ENCODE measurements at places on chromosomes 1 and 21. TPM values are rescaled to one million over a fixed set of nuclear protein-coding genes. Genes with fewer than 3 reads are reported as not detected.
A peak's percentile ranks its signal among the peaks of the same experiment; 100 is the strongest.

GRCh38 chr1:163523375-163524029, 201.7 kb downstream of the NUF2 start:
- DNase-seq, result no peak

GRCh38 chr1:91830242-91831131, 55.5 kb downstream of the TGFBR3 start:
- DNase-seq, result no peak

DNA sequence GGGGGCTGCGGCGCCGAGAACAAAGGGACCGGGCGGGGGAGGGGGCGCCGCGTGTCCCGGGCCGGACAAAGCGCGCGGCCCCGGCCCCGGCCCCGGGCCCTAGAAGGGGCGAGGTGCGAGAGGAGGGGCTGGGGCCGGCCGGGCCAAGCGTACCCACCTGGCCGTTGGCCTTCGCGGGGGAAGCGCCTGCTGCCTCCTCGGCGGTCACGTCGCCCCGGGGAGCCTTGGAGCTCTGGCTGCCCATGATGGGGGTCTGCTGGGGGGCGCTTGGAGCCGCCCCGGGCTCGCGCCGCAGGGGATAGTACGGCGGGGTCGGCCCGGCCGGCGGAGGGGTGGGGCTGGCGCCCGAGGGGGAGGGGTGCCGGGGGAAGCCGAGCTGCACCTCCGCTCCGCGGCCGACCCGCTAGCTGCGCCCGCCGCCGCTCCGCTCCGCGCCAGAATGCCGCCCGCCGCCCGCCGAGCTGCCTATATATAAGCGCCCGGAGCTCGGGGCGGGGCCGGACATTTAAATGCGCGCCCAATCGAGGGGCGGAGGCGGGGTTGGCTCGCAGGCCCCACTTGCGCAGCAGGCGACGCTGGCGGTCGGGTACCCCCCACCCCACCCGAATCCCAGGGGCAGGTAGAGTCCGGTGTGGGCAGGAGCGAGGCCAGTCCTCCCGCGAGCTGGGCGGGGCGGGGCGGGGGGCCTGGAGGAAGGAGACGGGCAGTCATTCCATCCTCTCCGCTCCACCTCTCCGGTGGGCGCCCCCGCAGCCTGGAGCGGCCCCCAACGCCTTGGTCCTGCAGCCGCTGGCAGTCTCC, at the start of gene MARCKSL1:
MARCKSL1 (minus strand) TSS at position 444 of the 801 bp plus-strand sequence; CDS start at position 244, 200 bp downstream.
- peak; percentile 80 for DNase-seq

Gene LRRC71
- total RNA-seq, result not detected

Gene OPRD1
- total RNA-seq, result 0.05 TPM

DNA sequence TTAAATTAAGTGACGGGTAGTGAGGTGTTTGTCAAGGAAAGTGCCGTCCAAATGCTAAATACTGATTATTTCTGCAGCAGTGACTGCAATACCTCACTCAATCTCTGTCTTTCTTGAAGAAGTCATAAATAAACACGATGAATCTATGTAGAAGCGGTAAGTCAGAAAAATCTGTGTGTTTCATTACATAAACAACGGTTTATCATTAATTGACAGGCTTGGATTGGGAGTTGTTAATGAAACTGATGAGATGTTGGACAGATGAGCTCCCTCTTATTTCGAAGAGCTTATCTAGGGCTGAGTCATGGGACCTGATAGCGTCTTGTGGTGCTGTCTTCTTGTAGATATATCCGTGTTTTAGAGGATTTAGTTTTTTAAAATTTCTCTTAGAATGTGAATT, 92.2 kb upstream of the SAMD11 start:
- no peak for DNase-seq

Gene C1orf21
- 1.8 TPM for total RNA-seq

- DNase-seq, result peak; percentile 21
These were observed 4.7 kb upstream of the ECE1 start for GRCh38 chr1:21295002-21295401.

DNA sequence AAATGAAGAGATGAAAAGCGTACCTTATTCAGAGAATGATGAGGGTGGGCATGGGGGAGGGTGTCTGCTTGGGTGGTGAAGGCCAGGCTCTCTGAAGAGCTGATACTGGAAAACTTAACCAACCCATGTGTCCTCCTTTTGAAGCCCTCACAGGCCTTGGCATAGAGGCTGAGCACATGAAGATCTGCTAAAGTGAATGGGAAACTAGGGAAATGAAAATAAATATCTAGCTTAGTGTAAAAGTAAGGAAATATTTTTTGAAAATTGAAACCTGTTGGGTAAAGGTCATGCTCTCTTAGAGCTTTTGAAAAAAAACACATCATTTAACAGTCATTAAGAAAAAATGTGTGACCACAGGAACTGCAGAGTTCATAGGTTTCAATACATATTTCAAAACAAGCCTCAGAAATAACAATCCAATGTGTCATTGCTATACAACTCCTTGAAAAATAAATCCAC, 40.5 kb upstream of the RALGPS2 start:
- no peak for DNase-seq

Gene TMEM82
- not detected for total RNA-seq

Gene CFH
- 0.42 TPM for total RNA-seq

GRCh38 chr1:94081566-94082344, 39.2 kb downstream of the ABCA4 start:
- DNase-seq, result no peak

DNA sequence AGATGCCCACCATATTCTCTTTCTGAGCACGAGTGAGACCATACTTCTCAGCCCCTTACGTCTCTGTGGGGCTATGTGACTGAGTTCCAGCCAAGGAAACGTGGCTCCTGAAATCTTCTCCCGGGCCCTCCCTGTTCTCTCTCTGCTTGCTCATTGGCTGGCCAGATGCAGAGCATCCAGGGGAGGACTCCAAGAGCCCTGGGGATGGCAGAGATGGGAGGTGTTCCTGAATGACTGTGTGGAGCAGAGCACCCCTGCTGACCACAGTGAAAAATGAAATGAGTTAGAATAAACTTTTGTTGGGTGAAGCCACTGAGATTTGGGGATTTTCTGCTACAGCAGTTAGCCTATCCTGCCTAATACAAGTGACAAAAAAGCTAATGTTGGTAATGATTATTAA, 23.8 kb downstream of the KIAA0040 start:
- DNase-seq, result no peak

- DNase-seq, result peak; percentile 70
These were observed 34.4 kb upstream of the TADA1 start for GRCh38 chr1:166910396-166910994.

GRCh38 chr21:32475162-32475812, 62.8 kb downstream of the EVA1C start:
- no peak for DNase-seq

Gene AMPD2
- total RNA-seq, result 100 TPM

Data from activated T-helper 1 cell treated with anti-CD3 and anti-CD28 coated beads, Interleukin-12 subunit alpha, Interleukin-12 subunit beta, Interleukin-2, Interleukin-4 antibody, amounts not matched to agents 30 ng/mL and 10 ng/mL and 1 ng/mL, durations not matched to agents 14 hours and 24 hours and 36 hours (primary cell).